ENCODE measurements at places on chromosomes 2 and 18. TPM values are rescaled to one million over a fixed set of nuclear protein-coding genes. Genes with fewer than 3 reads are reported as not detected.

Gene CCDC85A
- 3.8 TPM for polyA plus RNA-seq

Gene CNGA3
- 0.66 TPM for polyA plus RNA-seq

Gene SDC1
- polyA plus RNA-seq: 11.5 TPM

Gene LRP1B
- polyA plus RNA-seq: 0.94 TPM

Gene RMND5A
- polyA plus RNA-seq: 32.5 TPM

Gene RPL37A
- polyA plus RNA-seq: 4,196 TPM

Gene MEX3C
- 31.4 TPM for polyA plus RNA-seq

Gene KDSR
- polyA plus RNA-seq: 25.9 TPM

Gene SGPP2
- polyA plus RNA-seq: 1.7 TPM

Gene AQP12A
- polyA plus RNA-seq: not detected

DNA sequence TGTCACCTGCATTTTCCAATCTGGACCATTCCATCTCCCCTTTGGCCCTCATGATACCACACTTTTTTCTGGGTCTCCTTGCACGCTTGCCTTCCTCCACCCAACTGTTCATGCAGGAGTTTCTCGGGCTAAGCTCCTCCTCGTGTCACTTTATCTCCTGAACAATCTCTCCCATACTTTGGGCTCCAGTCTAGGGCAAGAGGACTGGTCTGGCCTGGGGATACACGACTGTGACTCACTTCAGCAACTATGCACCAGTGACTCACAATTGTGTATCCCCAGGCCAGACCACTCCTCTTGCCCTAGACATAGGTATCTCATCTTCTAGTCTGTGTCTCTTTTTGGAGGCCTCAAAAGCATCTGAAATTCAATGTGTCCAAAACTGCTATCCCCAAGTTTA is 149.4 kb upstream of the PTPRM start:
- no peak for DNase-seq

DNA sequence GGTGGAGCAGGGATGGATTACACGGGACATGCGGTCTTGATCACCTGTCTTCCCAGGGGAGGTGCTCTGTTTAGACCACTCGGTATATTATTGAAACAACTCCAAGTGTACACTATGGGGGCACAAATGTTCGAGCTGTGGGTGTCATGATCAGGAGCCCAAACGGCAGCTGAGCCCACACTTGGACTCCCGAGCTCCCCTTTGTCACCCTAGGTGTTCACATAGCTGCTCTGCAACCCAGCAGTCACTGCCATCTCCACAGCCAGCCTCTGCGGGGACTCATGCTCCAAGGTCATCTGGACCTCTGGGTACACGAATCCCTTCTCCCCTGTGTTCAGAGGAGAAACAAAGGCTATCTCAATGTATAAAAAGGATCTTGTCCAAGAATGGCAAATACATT is 46.0 kb downstream of the CAPN13 start:
- no peak for DNase-seq

- DNase-seq: no peak
Measured at GRCh38 chr2:241092677-241093076, 9.4 kb downstream of the MTERF4 start.

DNA sequence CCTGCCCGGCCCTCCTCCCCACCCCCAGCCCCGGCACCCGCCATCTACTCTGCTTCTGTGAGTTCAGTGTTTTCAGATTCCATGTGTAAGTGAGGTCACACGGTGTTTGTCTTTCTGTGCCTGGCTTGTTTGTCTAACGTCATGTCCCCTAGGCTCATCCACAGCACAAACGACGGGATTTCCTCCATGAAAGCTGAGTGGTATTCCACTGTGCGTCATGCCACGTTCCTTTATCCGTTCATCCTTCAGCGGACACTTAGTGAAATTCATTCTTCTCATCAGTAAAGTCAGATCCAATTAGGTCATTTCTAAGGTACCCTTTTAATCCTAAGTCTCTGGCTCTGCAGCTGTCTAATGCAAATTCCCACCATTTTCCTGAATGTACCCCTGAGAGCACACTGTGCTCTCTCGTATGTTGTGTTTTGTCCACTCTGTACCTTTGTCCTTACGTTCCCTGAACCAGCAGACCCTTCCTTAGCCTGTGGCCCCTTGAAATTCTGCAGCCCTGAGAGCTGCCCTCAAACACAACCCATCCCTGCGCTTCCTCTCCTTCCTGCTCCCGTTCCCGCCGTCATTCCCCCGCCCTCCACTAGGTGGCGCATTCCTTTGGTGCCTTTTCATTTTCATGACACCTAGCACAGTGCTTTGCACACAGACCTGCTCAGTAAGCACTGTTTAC is 44.1 kb downstream of the TRAPPC12 start:
- DNase-seq: peak; percentile 63

DNA sequence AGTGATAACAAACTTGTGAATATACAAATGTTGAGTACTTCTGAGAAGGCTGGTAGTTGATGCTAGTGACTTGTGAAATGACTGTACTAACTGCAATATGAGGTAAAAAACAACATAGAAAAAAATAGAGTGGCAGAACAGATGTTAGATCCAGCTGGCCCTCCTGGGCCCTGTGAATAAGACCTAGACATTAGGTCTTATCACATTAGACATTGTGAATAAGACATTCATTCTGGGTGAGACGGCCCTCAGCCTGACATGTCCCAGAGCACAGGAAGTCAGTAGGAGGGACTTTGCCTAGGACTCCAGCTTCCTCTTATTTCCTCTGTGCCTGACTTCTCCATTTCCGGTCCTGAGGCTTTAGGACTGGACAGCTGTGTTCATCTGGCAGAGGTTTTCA is 22.9 kb downstream of the DOK1 start:
- peak; percentile 60 for DNase-seq

GRCh38 chr2:234623521-234623991 is 126.7 kb upstream of the ARL4C start:
- no peak for DNase-seq

DNA sequence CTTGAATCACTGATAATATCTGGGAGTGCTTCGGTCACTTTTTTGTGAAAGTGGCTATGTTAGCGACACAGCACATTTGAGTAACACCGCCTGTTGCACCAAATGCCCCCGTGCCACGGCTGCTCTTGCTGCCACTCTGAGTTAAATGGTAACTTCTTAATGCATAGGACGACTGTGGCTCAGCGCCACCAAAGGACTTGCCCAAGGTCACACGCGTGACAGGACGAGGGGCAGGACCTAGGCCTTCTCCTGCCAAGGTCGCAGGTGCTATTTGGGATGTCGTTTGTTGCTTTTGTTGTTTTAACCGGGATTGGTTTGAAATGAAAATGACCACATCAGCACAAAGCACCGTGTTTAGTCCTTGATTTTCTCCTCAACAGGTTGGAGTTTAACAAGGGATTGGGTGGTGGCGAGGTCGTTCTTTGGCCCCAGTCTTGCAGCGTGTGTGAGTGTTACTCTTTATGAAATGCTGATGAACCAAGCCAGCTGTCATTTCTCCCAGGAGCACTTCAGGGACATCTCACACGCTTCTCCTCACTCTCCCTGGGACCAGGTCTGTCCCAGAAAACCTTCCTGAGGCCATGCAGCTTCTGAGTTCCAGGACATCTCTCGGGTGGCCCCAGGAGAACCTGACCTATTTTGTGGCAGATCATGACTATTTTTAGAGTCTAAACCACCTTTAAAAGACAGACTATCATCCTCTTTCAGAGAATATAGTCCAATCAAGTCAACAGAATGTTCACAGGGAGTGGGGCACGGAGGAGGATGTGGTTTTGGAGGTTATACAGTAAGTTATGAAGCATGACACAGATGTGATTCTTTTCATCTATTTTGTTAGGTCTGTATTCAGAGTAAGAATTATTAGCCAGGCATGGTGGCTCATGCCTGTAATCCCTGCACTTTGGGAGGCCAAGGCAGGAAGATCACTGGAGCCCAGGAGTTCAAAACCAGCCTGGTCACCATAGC is 49.9 kb downstream of the MTCL1 start:
- DNase-seq: peak; percentile 67

DNA sequence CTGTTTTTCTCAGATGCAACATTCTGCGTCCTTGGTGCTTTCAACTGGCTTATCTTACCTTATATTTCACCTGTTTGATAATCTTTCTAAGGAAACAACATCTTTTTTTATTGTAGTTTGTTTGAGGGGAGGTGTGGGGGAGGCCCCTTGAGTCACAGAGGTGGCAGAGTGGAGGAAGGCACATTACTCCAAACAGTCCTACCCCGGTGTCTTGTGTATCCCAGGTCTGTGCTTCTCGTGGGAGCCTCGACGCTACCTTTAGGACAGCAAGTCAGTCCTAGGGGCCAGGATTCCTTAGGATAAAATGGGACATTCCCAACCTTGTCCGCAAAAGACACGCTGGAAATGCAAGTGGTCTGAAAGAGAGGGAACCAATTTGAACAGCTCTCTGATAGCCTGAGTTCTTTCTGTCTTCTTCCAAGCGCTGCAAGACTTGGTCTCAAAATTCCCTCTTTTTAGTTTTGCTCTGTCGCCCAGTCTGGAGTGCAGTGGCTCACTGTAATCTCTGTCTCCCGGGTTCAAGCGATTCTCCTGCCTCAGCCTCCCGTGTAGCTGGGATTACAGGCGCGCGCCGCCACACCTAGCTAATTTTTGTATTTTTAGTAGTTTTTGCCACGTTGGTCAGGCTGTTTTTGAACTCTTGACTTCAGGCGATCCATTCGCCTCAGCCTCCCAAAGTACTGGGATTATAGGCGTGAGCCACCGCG is 4.0 kb downstream of the GATA6 start:
- DNase-seq: no peak

- DNase-seq: peak; percentile 59
Measured at GRCh38 chr2:18362696-18363095, 197.8 kb downstream of the RDH14 start.

DNA sequence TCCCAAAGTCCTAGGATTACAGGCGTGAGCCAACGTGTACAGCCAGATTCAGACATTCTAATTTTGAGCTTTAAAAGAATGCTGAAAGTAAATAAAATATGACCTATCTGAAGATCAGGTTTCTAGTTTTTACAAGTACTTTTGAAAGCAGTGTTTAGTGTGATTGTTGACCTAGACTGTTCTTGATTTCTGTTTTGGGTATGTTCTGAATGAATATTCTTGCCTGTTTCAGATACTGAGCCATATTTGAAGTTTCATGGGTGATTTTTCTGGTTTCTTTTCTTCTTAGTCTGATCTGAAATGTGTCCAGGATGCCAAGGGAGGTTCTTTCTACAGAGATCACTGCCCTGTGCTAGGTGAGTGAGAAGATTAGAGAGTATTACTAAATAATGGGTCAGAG is 37.2 kb downstream of the MIB1 start:
- DNase-seq: no peak

GRCh38 chr2:205511221-205511620 is 171.1 kb upstream of the NRP2 start:
- DNase-seq: peak; percentile 66

GRCh38 chr2:227785293-227785692 is 28.3 kb upstream of the CCL20 start:
- no peak for DNase-seq

DNA sequence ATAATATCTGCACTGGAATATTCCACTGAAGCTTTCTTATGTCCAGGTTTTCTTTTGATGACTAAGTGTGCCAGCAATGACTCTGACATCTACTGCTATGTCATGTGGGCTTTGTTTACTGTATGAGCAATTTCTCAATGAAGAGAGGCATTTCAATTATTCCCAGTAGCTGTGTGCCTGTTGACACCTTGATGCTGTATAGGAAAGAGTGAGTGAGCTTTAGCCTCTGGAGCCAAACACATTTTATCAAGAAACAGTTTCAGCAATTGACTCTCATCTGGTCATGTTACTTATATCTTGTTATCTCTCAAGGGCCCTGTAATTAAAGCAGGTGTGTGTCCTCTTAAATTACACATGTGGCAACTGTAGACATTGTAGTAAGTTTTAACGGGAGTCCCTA is 493.2 kb upstream of the FANCL start:
- no peak for DNase-seq

DNA sequence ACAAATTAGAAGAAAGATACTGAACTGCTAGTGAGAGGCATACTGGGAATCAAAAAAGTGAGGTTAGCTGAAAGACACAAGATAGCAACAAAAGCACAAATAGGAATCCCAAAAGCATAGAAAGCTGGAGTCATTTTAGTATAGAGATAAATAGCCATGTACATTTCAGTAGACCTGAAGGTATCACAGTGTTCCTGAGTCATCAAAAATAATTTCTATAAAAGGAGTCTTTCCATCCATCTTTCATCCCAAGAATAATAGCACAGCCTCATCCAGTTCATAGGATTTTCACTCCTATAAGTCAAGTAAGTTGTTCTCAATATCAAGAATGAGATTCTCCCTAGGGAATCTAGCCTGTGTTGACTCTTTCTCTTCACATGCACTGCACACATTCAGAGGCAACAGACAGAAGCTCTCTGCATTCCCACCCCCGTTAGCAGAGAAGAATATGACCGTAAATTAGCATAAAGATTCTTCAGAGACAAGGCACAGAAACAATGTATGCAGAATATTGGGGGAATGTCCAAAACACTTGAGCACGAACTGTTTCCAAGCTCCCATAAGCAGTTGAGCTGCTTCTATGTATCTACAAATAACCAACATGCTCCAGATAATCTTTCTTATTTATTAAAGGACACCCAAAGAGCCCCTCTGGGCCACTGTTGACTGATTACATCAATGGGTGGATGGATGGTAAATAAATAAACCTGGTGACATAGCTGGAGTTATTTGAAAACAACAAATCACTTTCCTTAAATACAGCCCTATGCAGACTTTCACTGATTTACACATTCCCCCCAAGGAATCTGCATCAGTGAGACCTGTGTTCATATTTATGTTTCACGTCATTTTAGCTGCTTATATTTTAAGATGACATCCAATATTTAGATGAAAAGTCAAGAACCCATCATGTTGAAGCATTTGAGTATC is 174.5 kb upstream of the PKDCC start:
- DNase-seq: peak; percentile 28

DNA sequence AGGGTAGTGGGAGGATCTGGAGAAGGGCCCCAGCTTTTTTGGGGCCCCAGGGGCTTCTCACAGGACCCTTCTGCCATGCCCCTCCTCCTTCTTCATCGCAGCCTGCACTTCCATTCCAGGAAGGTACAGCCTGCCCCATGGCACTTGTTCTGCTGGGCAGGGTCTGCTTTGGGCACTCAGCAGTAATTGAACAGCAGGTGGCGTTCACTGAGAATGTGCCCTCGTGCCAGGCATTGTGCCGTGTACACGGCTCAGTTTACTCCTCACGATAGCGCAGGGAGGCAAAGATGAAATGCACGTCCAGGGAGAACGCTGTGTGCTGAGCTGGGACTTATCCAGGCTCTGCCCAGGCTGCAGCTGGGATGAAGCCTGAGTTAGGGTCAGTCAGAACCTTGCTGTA is 54.8 kb upstream of the ASB18 start:
- DNase-seq: no peak

All from muscle of back (tissue), 13 donors.